ENCODE measurements at places on chromosomes 12 and 14. TPM values are rescaled to one million over a fixed set of nuclear protein-coding genes. Genes with fewer than 3 reads are reported as not detected.

The PLCZ1 gene
- not detected for total RNA-seq

The CD163L1 gene
- 18.3 TPM for total RNA-seq

The OR4E2 gene
- not detected for total RNA-seq

The C12orf56 gene
- 0.24 TPM for total RNA-seq

DNA sequence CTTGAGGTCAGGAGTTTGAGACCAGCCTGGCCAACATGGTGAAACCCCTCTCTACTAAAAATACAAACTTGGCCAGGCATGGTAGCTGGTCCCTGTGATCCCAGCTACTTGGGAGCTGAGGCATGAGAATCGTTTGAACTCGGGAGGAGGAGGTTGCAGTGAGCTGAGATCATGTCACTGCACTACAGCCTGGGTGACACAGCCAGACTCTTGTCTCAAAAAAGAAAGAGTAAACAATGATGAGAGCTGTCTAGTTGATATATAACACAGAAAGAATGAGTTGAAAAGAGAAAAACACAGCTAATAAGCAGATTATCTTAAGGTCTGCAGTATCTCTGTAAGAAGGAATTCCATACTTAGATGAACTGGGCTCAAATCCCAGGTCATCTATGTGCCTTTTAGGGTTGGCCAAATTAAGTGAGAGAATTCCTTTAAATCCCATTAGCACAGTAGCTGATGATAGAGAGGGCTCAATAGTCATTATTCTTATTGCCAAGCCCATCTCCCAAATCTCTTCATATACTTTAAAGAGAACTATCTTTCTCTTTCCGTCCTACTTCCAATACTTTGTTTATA, 31.1 kb upstream of the STRAP start:
- DNase-seq, result no peak

GRCh38 chr14:82180139-82180538, 646.5 kb upstream of the SEL1L start:
- DNase-seq, result no peak
